ENCODE measurements at places on chromosomes 4 and X. TPM values are rescaled to one million over a fixed set of nuclear protein-coding genes. Genes with fewer than 3 reads are reported as not detected.

Gene ESX1
- 0.06 TPM for total RNA-seq

Gene USO1
- 27.7 TPM for total RNA-seq

Gene TEX13C
- total RNA-seq: not detected

Gene POU3F4
- total RNA-seq: not detected

Gene DMP1
- not detected for total RNA-seq

Gene AMTN
- 0.18 TPM for total RNA-seq

Gene MAGEA12
- total RNA-seq: 0.15 TPM

Gene BRS3
- not detected for total RNA-seq

Gene RHOXF1
- not detected for total RNA-seq

Gene SYTL5
- 0.23 TPM for total RNA-seq

Gene CXCL13
- total RNA-seq: not detected

Gene IGSF1
- 0.37 TPM for total RNA-seq

Gene F8A3
- total RNA-seq: 0.54 TPM

Gene NXF2B
- total RNA-seq: not detected

Gene DUSP9
- 1.0 TPM for total RNA-seq

Gene GPRIN3
- 1.2 TPM for total RNA-seq

Gene HELT
- total RNA-seq: not detected

Gene MAGEA1
- 0.11 TPM for total RNA-seq

Gene BRCC3
- 29.2 TPM for total RNA-seq

Gene ANKRD50
- total RNA-seq: 4.3 TPM

Gene MSX1
- 9.2 TPM for total RNA-seq

Gene HDAC6
- total RNA-seq: 31.8 TPM

Gene POU4F2
- total RNA-seq: not detected

Gene LEF1
- total RNA-seq: not detected

Gene PABPC5
- not detected for total RNA-seq

Gene MAP7D2
- 6.3 TPM for total RNA-seq

Gene PABPC1L2B
- total RNA-seq: not detected

Gene ARMCX1
- total RNA-seq: 0.47 TPM

Gene NAP1L5
- 2.1 TPM for total RNA-seq

Gene JAKMIP1
- total RNA-seq: not detected

Gene FAM90A26
- not detected for total RNA-seq

Gene PCDH7
- total RNA-seq: 0.07 TPM

Gene TNMD
- total RNA-seq: not detected

Gene AMBN
- total RNA-seq: not detected

Gene IQCM
- total RNA-seq: not detected

Gene MAGEB1
- not detected for total RNA-seq

Gene USP26
- not detected for total RNA-seq

Gene UGT2B17
- not detected for total RNA-seq

Gene DCAF4L1
- 0.13 TPM for total RNA-seq

Gene MTNR1A
- total RNA-seq: 0.88 TPM

Gene CT45A3
- 0.12 TPM for total RNA-seq

Gene CYP4V2
- total RNA-seq: 2.9 TPM

Gene NFXL1
- 4.5 TPM for total RNA-seq

Gene ACE2
- not detected for total RNA-seq

Gene GAGE12D
- total RNA-seq: not detected

Gene ATP2B3
- total RNA-seq: 0.13 TPM

Gene VAMP7
- 31.2 TPM for total RNA-seq

Gene SH2D1A
- not detected for total RNA-seq

Gene MTTP
- 0.02 TPM for total RNA-seq

Gene POF1B
- 3.0 TPM for total RNA-seq

Gene HSD17B13
- total RNA-seq: 0.05 TPM

Gene RPS6KA6
- total RNA-seq: 7.1 TPM

All from A549 treated with dexamethasone at 1 μM for 4 hours (cell line).